ENCODE measurements at places on chromosomes 2 and 18.

- DNase-seq: no peak
These were observed 27.7 kb downstream of the RAB10 start for GRCh38 chr2:26061539-26061938.

GRCh38 chr2:236156095-236156859, 11.9 kb downstream of the GBX2 start:
- no peak for DNase-seq

DNA sequence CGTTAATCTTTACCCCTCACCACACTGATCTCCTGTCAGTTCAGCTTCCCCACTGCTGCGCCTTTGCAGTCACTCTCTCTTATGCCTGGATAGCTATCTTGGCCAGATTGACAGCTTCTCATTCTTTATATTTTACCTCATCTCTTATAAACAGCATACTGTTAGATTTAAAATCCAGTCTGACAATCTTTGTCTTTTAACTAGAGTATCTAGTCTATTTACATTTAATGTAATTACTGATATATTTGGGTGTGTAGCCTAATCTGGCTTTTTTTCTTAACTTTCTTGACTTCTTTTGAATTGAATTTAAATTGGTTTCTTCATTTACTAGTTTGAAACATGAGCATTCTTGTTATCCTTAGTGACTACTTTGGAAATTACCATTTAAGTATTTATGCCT, 225.1 kb downstream of the PRKCE start:
- no peak for DNase-seq

GRCh38 chr2:52343706-52344266, 1311.9 kb upstream of the NRXN1 start:
- no peak for DNase-seq

- DNase-seq: no peak
These were observed 71.4 kb downstream of the OSBPL1A start for GRCh38 chr18:24326211-24326610.

GRCh38 chr2:205477016-205477705, 205.1 kb upstream of the NRP2 start:
- DNase-seq: no peak

- no peak for DNase-seq
These were observed 89.4 kb upstream of the LRP1B start for GRCh38 chr2:142220239-142220638.

GRCh38 chr2:72911256-72911655, 6.1 kb upstream of the EMX1 start:
- DNase-seq: no peak

GRCh38 chr18:55748227-55748738, 160.3 kb upstream of the TCF4 start:
- no peak for DNase-seq

DNA sequence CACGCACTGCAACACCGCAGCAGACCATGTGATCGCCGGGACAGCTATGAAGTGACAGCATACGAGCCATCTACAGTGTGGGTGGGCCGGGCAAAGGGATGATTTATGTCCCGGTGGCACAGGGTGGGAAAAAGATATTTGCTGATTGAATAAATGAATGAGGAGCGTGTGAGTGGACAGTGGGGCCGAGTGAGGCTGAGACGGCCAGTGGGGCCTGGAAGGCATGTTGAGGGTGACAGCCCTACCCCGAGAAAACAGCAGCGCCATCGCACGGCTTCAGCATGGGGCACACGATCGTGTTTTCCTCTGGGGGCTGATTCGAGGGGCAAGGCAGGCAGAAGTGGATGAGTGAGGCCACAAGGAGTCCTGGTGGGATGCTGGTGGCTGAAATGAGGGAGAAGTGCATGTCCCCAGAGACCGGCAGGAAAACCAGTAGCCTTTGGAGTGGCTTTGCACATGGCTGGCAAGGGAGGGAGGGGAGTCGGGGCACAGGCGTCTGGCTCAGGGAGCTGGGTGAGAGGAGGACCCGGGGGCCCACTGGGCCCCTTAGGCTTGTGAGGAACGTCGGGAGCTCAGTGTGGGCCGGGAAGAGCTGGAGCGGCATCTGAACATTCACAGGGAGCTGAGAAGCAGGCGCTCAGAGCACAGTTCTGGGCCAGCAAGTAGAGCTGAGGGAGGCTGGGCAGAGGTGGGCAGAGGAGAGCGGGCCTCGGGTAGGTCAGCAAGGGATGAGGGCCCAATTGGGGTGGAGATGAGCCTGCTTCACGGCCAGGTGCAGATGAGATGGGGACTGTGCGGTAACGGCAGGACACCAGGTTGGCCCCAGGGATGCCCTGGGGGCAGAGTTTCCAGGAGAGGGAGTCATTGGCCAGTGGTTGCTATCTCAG, 32.1 kb upstream of the MAL start:
- no peak for DNase-seq

DNA sequence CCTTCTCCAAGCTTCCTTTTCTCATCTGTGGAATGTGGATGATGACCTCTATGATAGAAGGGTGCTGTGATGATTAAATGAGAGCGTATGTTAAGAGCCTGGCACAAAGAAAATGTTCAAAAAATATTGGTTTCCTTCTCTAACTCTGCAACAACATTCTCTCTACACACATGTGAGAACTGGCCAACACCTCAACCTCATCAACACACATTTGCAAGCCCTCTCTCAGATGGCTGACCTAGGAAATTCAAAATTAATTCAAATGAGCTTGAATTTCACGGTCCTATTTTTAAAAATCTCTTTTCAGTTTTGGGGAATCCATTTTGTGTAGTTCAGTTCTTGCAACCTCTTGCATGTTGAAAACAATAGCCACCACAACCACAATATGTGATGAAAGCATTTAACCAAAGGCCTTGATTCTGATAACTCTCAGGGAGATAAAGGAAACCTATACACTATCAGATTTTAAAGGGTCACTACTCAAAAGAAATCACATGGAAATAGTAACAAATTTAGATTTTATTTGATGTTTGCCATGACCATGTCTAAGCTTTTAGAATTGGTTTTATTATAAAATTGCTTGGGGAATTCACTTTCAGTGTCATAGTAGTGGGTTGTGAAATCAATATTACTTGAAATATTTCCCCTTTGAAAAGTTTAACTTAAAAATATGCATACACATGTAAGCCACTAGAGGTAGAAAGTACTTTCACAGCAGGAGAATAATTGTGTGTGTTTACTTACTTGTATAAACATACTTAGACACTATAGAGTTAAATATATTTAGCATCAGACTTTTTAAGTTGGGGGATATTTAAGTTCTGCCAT, 16.6 kb upstream of the NABP1 start:
- DNase-seq: no peak

DNA sequence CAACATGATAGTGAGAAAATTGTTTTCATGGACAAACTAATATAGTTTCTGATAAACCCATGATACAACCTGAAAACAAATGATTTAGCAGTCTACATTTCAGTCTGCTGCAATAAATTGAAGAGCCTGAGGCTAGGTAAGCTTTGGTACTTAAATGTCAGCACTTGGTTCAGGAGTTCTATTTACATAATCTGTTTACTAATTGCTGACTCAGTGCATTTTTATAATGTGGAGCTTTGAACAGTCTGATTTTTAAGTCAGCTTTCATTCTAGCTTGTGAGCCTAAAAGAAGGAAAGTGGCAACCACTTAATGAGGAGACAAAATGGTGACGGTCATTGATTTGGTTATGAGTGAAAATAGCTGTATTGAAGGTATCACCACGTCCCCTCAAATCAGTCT, 488.6 kb downstream of the CPS1 start:
- DNase-seq: peak; percentile 44

DNA sequence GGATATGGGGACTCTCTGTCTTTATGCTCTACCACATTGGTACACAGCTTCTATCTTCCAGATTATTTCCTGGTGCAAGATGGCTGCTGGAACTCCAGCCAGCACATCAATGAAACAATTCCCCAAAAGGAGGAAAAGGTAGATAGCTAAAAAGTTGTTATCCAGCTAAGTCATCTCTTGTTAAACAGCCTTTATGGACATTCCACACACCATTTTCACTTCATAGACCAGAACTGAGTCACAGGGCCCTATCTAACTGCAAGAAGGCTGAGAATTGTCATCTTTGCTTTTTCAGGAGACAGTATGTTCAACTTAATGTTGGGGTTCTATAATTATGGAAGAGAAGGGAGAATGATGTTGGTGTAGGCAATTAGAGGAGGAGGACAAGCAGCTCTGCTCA, 133.3 kb upstream of the NOSTRIN start:
- no peak for DNase-seq

DNA sequence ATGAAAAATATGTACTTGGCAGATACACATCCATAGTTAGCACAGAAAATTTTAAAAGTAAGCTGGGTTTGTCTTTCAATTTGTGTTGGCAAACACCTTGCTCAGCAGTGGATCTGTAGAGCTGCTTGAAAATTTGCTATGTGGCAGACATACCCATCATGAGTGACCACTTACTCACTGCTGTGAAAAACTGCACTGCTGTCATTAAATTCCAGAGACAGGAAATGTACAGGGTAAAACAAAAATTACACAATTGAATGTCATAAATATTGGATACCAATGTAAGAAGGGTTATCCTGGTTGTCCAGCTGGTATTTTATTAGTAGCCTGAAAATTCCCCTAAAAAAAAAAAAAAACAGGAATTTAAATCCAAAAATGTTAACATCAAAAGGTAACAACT, 24.5 kb downstream of the NIF3L1 start:
- no peak for DNase-seq

GRCh38 chr2:68083346-68083745, 20.5 kb upstream of the C1D start:
- no peak for DNase-seq

DNA sequence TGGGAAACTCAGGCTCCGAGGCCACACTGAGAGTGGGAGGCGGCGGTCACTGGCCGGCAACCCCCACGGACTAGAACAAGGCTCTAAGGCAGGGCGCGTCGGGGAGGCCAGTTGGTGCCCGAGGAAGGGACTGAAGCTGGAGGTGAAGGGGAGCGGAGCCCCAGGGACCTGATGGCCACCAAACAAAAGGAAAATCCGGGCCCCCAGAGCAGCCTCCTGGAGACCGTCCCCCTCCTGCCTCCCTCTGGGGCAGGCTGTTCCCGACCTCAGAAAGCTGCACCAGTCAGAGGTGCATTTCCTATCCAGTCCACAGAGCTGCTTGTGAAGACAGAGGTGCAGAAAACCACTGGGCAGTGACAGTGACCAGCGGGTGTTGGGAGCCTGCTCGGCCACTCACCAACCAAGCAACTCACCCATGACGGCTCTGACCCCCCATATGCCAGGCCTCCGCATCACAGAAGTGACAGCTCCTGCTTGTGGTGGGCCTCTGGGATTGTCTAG, 172.7 kb downstream of the TWIST2 start:
- no peak for DNase-seq

GRCh38 chr2:5697562-5697961, 5.4 kb downstream of the SOX11 start:
- no peak for DNase-seq

DNA sequence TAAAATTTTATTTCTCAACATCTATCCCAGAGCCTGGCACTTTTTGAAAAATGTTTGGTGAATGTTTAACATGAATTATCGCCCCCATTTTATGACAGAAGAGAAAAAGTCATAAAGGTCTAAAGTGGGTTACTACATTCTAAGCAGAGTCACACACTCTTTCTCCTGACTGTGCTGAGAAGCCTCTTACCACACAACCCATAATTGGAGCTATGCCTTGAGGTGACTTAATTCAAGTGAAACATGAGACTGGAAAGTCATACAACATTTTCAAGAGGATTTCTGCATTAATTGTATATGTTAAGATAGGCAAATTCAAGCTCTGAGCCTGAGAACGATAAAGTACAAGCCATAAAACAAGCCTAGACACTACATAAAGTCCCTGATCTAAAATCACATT, 3.1 kb upstream of the DSEL start:
- DNase-seq: no peak

GRCh38 chr2:239241431-239241960, 159.3 kb downstream of the HDAC4 start:
- no peak for DNase-seq

- DNase-seq: no peak
These were observed 276.1 kb downstream of the BCL2 start for GRCh38 chr18:63043516-63043915.

DNA sequence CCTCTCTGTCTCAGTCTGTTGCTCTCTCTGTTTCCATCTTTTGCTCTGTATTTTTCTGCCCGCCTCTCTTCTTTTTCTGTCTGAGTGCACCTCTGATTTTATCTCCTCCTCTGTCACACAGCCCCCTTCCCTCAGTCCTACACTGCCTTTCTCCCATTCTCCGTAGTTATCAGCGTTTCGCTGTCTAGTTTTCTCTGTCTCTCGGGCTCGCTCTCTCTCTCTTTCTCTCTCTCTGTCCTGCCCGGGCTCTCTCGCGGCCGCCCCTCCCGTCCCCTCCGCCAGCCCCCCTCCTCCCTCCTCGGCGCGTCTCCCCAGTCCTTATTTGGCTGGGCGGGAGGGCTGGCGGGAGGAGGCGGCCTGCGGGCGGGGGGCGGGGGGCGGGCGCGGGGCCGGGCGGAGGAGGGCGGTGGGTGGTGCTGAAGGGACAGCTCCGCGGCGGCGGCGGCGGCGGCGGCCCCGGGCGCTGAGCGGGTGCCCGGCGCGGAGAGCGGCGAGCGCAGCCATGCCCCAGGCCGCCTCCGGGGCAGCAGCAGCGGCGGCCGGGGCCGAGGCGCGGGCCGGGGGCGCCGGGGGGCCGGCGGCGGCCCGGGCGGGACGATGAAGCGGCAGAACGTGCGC, at the start of gene KCNK3:
Gene KCNK3 (plus strand): TSS at position 444 of the 618 bp plus-strand sequence. CDS start 154 bp downstream, at position 598.
- no peak for DNase-seq

DNA sequence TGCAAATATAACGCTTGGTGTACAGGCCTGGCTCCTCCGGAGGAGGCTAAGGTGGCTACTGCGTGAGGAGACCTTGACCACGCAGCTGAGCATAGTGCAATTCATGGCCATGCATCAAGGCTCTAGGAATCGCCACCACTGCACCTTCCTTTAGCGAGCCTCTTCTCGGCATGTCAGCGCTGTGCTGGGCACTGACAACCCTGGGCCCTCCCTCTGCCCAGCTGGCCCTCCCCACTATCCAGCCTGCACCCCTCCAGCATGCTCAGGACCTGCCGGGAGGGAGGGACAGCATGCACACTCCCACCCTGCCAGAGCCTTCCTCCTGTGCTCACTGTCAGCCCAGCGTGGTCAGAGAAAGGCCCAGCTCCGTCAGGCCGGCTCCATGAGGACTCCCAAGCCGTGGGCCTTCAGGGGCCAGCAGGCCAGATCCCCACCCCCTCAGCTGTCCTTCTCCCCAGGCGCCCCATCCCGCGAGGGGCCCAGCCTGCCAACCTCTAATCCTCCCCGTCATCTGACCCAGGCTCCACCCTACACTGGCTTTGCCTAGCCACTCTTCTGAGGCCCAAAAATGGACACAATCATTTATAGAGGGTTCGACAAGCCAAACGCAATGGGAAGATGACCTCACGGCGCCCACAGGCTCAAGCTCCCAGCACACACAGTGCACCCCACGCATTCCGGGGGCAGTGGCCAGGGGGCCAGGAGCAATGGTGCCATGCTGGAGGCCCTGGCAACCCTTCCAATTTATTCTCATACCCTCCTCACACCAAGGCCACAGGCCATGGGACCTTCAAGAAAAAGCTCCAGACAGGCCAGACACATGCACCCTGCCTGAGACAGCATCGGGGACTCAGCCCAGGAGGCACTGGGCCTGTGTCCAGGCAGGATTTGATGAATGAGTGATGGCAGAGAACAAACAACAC, 3.5 kb downstream of the BIN1 start:
- no peak for DNase-seq
